ENCODE measurements at places on chromosomes 1 and 21.
A peak's percentile ranks its signal among the peaks of the same experiment; 100 is the strongest.

DNA sequence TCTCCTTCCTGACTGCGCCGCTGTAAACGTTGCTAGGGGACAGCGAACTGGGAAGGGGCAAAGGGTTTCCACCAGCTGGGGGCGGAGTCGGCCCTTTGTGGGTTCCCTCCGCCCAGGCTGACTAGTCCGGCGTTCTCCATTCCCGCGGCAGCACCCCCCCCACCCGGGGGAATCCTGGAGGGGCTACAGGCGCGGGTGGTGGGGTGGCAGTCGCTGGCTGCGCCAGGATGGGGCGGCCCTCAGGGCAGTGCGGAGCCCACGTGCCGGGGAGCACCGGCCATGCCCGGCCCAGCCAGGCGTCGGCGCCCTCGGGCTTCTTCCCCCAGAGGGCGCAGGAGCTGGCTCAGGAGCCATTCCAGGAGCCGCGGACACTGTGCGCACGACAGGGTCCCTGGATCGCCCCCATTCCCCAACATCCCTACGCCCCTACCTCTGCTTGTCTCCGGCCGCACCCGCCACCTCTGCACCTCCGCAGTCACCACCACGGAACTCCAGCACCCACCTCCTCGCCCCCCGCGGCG is 476 bp downstream of the BATF3 start:
- DNase-seq, result peak; percentile 54

DNA sequence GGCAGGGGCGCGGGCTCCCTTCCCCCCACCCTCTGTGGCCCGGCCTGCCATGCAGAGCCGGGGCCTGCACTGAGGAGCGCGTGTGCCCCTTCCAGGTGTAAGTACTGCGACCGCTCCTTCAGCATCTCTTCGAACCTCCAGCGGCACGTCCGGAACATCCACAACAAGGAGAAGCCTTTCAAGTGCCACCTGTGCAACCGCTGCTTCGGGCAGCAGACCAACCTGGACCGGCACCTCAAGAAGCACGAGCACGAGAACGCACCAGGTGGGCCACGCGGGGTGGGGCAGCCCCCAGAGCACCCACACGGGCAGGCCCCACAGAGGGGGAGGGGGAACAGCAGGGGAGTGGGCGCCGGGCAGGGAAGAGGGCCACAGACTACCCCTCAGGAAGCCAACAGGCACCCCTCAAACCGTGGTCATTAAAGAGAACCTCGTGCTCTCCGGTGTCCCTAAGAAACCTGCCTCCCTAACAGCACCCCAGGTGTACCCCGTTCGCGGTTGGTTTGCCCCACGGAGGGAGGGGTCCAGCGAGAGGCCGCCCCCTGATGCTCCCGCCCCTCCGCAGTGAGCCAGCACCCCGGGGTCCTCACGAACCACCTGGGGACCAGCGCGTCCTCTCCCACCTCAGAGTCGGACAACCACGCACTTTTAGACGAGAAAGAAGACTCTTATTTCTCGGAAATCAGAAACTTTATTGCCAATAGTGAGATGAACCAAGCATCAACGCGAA is 28.8 kb upstream of the ARHGEF16 start:
- no peak for DNase-seq

DNA sequence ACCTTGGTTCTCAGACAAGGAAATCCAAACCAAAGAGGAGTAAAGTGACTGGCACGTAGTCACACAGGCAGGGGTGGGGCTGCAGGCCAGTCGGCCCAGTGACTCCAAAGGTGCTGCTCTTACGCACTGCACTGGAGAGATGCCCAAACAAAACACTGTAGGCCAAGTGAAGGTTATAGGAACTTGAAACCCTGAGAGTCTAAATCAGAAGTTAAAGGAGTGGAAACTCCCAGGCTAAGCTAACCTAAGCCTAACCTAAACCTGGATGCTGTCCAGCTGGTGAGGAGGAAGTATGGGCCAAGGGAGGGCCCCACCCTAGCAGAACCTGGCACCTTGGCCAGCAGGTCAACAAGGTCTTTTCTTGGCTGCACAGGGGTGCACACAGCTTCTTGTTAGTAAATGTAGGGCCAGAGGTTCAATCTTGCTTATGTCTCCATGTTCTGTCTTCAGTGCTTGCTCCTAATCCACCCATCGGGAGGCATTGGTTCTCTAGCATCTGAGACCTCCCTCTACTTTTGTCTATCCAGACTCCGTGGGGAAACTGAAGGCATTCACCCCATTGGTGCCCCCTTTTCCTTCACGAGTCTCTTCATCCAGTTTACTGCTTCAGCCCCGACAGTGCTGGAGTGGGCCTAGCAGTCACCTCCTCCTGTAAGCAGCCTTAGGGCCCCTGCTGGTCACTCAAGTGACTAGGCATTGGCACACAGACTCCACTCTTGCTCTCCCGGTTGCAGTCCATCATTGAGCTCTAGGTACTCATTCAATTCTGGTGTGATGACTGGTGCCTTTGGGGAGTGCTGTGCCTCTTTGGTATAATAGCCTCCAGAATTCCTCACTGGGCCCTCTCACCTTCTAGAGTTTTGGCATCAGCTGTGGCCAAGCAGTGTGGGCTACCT is 12.9 kb upstream of the TMEM125 start:
- DNase-seq, result no peak

- DNase-seq, result no peak
Measured at GRCh38 chr1:111110197-111110899, 29.5 kb downstream of the DRAM2 start.

GRCh38 chr1:228032041-228032440 is 25.2 kb downstream of the WNT3A start:
- DNase-seq, result no peak

GRCh38 chr1:22801761-22802160 is 91.1 kb downstream of the EPHB2 start:
- DNase-seq, result no peak

DNA sequence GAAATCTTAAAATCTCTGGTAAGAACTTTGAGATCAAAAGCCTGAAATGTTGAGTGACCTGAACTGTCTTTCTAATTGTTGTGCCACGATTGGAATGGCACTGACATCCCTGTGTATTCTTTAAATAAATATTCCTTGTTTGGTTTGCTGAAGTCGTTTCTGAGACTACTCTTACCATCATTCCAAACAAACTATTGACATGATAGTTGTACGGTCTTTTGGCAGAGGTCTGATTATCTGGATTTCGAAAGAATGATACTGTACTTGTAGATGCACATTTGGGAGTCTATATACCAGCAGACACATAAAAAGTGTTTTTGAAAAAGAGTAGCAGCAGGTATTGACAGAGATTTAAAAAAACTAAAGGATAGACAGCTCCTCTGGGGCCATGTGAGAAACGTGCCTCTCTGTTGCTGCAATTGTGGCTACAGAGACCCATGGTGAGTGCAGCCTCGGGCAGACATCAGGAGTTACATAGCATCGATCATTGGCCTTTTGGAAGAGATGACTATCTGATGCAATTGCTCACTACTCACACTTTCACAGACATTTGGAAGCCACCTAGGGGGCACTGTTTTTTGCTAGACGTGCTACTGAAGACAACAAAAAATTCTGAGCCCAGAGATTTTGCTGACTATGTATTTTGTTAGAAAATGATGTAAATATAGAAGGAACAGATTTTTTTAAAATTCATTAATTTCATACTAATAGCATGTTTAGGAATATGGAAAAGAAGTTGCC is 464.5 kb downstream of the KCNT2 start:
- no peak for DNase-seq

DNA sequence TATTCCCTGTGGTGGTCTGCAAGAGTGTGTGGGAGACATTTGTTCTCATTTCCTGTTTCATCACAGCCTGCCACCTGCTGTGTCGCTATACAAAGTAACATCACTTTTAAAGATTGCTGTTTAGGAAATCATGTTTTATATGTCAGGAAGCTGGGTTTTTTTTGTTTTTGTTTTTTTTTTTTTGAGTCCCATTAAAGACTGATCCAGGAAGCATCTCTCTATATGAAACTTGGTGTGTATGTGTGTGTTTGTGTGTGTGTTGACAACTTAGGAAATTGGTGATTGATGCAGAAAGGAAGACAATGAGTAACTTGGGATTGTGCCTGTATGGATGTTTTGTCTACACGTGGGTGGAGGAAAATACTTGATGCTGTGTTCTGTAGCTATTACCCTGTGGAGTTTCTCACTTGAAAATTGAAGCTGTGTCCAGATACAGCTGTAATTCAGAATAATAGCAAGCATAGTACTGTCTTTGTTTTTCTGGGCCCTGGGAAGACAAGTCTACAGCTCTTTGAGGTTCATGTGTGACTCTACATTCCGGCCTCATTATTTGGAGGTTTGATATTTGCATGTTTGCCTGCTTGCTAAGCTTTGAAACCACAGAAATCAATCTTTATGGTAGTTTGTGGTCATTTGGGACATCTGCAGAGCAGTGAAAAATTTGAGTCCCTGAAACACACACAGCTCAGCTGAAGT is 47.9 kb downstream of the LAMC1 start:
- DNase-seq, result no peak

DNA sequence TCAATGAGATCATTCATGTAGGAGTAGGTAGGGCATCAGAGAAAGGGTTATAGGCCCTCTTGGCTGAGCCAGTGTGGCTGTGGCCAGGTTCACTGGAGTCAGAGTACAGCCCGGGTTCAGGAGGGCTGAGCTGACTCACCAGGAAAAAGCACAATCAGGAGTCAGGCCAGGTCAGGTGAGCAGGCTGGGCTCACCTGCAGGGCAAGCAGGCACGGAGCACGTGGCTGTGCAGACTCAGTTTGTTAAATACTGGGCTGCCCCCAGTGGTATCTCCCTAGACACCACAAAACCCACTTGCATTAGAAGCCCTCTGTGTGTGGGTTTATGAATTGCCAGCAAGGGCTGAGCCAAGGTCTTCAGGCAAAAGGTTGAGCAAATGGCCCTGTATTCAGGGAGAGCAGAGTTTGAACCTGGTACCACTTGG is 122.1 kb upstream of the SERBP1 start:
- DNase-seq, result no peak

- no peak for DNase-seq
Measured at GRCh38 chr1:91781371-91781825, 104.6 kb downstream of the TGFBR3 start.

DNA sequence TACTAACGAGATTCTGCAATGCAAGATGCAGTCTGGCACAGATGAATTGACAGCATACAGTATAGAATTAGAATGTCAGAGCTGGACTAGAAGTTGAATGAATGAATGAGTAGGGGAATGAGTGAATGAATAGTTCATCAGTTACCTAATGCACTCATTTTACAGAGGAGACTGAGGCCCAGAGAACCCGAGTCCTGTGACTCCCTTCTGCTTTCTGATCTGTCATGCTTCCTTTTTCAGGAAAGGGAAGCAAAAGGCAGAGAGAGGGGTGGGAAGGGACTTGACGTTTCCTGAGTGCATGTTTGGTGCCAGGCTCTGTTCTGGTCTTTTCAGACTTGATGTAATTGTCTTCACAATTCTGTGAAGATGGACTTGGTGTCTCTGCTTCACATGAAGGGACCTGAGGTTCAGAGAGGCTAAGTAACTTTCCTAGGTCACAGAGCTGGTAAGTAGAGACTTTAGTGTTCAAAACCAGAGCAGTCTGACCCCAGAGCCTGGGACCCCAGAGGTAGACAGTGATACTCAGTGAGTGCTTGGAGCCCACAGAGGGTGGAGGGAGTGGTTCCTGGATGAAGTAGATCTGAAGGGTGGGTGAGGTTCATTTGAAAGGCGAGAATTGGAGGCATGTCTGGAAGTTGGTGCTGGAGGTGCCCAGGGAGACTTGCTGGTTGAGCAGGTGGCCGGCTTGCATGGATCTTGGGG is 8.0 kb upstream of the MEX3A start:
- DNase-seq, result no peak

DNA sequence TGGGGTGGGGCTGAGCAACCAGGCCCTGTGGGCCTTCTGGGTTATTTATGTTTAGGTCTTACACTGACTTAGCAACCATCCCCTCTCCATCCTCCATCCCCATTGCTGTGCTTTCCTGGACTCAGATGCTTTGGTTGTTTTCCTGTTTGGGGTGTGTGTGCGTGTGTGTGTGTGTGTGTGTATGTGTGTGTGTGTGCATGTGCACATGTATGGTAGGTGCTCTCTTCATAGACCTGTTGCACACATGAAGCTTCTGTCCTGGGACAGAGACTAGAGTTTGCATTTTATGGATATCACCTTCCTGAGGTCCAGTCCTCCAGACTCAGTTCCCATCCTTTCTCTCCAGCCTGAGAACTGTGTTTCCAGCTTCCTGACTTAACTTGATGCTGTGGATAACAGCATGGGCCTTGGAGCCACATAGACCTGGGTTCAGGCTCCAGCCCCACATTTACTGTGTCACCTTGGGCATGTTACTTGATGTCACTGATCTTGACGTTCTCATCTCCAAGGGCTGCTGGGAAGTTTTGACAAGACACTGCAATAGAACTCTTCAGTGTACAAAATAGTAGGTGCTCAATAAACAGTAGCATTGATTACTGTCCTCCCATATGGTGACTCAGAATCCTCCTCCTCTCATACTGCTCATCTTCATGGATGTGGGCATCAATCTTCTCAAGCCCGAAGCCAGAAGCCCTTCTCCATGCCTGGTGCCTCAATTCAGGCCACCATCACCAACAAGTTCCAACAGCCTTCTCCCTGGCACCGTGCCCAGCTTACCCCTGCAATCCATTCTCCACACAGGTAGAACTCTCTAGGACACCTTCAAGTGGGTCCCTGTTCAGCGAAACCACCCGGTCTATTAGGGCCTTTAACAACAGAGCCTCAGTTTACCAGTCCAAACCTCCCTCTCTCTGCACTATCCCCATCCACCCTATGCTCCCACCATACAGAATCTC is 181.8 kb upstream of the EDN2 start:
- no peak for DNase-seq

DNA sequence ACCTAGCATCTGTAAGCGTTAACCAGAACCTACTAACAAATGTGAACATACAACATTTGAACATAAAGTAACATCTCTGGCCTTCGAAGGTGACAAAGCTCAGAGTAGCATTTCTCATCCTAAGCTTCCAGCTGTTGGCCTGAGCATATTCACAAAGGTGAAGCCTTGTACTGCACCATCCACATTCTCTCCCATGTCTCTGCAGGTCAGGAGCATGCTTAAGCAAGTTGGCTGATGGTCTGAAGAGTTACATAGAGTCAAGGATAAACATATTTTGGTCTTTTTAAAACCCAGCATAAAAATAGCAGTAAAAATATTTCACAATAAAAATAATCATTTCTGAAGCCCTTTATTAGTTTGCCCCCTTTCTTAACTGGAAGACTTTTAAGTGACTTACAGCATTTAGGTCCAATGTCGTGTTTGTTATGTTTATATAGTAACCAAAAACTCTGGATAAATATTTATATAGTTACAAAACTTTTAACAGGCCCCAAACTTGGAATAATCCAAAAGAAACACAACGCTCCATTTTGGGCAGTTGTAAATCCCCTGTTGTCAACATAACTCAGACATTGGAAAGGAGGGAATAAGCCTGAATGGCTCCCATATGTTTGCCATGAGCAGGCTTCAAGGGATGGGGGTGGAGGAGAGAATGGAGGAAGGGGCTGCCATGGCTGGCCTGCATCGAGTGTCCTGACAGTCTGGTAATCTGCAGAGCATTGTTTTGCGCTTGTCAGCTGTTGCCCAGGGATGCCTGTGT is 42.8 kb upstream of the ENAH start:
- no peak for DNase-seq

- DNase-seq, result peak; percentile 55
Measured at GRCh38 chr21:46559291-46559983, 45.4 kb downstream of the S100B start.

GRCh38 chr1:95627244-95627643 is 393.2 kb downstream of the RWDD3 start:
- no peak for DNase-seq
